ENCODE measurements at places on chromosomes 7 and 10.

GRCh38 chr7:92489634-92490033 is 11.9 kb upstream of the ERVW-1 start:
- DNase-seq: no peak

- DNase-seq: no peak
Observed at GRCh38 chr7:73933091-73933490, 72.1 kb downstream of the TMEM270 start.

DNA sequence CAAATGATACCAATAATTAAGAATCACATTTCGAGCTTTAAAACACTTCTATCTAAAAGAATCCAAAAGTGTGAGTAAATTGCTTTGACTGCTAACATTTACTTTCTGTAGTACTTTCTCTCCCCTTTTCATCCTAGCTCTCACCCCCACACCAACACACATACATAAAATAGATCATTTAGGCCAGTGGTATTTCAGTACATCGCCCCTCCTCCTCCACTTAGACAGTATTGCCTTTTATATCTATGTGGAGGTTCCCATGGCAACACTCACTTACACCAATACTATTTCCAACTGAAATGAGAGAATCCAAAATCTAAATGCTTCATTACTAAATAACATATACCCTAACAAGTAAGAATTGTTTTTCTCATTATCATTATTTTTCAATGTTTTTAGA is 58.9 kb downstream of the HIBADH start:
- DNase-seq: no peak

GRCh38 chr7:65449505-65449852 is 75.8 kb downstream of the ZNF92 start:
- no peak for DNase-seq

DNA sequence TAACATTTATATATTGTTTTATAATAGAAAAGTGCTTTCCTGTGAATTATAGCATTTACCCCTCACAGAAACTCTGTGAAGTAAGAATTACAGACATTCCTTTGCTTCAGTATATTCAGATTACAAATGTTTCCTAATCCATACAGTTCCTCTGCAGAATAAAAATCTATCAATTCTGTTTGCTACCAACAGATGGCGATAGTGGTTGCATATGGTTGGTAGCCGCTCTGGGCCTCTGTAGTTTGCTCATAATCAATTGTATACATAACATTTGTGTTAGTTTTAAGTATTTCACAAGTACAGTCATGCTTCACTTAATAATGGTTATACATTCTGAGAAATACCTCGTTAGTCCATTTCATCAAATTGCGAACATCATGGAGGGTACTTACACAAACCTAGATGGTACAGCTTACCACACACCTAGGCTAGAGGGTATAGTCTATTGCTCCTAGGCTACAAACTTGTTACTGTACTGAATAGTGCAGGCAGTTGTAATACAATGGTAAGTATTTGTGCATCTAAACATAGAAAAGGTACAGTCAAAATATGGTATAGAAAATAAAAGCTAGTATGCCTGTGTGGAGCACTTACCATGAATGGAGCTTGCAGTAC is 94.4 kb upstream of the STEAP4 start:
- no peak for DNase-seq

DNA sequence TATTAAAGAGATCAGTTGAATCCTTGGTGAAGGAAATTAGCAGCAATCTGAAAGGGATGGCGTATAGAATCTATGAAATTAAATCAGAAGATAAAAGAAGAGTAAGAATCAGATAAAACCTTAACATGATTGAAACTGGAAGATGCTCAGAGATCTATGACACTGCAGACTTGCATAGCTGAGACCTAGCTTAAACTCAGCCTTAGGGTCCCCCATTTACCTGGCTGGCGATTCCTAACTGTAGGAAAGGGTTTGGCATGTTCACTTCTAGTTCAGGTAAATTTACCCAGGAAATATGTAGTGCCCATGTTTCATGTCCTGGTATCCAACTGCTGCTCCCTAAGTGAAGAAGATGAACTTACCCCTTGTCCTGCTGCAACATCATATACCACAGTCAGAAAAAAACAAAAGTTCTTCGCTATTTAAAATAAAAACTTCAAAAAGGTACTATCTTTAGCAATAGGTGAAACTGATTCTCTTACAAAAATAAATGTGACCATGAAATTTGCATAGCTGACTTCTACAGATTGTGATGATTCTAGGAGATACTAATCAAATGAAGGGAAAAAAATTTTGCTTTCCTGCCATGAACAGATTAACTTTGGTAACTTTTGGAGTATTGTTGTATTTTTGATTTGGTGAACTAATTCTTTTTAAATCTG is 47.8 kb upstream of the TMEM243 start:
- no peak for DNase-seq

GRCh38 chr10:65907199-65907712 is 1018.6 kb upstream of the LRRTM3 start:
- DNase-seq: no peak

- no peak for DNase-seq
Observed at GRCh38 chr7:26103596-26103995, 48.4 kb upstream of the NFE2L3 start.

DNA sequence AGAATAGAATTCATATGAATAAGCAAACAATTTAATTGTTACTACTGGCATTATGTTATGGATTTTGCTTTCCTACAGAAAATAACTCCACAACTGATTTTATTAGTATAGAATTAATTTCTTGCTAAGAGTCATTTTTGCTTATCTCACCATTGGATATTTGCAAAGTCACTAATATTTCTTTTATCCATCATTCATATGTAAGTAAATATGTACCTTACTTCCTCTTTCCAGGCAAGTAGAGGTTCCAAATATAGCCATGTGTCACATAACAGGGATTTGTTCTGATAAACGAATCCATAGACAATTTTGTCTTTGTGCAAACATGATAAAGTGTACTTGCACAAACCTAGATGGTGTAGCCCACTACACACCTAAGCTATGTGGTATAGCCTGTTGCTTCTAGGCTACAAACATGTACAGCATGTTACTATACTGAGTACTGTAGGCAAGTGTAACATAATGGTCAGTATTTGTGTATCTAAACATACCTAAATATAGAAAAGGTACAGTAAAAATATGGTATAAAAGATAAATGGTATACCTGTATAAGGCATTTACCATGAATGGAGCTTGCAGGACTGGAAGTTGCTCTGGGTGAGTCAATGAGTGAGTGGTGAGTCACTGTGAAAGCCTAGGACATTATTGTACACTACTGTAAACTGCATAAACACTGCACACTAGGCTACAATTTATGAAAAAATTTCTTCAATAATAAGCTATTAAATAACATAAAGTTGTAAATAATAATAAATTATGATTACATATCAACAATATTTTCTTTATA is 18.3 kb downstream of the KLLN start:
- DNase-seq: no peak

DNA sequence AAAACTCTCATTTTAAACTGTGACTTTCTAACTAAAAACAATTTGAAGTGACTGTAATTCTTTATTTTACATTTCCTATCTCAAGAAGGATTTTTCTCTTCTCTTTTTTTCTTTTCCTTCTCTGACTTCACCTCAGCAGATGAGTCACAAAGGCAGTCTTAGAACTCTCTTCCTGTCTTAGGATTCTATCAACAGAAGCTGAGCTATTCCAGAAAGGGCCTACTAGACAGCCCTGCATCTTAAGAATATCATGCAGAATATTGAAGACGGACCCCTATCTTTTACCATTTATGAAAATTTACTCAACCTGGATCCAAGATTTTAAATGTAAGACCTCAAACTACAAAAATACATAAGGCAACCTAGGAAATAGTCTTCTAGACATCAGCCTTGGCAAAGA is 365.7 kb upstream of the SEMA3C start:
- DNase-seq: no peak

DNA sequence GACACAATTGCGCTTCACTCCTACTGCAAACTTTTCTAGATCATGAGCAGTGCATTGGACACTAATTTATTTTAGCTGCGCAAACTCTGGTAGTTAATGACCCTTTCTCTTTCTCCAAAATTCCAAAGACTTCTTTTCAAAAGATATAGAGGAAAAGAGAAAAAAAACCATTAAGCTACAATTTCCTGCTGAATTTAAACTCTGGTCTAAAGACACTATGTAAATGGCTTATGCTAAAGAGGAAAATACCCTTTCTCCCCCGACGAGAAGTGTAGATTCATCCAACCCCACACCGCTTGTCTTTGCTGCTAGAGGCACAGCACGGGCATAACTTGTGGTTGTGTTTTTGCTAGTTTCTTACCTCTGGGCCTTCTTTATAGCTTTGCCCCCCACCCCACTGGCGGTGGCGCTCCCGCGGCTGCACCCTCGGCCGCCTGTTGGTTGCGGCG is 84.1 kb downstream of the SNX10 start:
- DNase-seq: peak; percentile 24

DNA sequence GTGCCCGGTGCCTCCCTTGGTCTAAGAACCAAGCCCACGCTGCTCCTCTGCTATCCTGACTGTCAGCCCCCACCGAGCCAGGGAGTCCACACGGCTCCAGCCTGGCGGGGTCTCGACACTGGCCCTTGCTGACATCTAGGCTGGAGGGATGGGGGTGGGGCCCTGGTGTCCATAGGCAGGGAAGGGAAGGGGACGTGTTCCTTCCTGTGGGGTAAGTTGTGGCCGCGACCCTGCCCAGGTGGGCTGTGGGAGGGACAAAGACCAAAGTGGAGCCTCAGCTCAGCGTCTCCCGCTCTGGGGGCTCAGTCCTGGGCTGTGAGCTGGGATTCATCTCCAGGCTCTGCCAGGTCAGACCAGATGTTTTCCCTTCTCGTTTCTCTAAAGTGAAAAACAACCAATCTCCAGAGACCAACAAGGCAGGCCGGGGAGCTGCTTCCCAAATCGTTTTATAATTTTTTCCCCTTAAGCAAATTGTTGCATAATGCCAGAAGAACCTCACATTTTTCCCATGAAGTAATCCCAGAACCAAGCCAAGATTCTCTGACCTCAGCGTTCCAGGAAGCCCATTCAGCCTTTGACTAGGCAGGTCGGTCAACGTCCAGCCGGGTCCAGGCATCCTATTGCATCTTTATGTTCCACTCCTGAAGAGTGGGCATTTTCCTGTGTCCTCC is 101.2 kb downstream of the RGS10 start:
- DNase-seq: no peak

DNA sequence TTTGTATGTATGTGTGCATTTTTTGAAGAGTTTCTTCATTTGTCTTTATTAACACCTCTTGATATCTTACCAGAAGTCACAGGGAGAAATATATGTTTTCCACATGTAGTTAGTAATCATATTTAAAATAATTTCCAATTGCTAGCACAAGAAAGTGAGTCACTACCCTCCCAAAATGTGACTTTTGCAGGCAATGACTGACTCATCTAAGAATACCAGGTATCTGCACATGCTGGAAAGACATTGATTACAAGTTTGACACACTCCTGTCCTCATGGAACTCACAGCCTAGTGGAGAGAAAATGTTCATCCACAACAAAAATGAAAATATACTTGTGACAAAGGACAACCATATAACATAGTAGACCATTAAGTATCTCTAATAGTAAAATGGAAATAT is 82.9 kb downstream of the SEMA3D start:
- no peak for DNase-seq

DNA sequence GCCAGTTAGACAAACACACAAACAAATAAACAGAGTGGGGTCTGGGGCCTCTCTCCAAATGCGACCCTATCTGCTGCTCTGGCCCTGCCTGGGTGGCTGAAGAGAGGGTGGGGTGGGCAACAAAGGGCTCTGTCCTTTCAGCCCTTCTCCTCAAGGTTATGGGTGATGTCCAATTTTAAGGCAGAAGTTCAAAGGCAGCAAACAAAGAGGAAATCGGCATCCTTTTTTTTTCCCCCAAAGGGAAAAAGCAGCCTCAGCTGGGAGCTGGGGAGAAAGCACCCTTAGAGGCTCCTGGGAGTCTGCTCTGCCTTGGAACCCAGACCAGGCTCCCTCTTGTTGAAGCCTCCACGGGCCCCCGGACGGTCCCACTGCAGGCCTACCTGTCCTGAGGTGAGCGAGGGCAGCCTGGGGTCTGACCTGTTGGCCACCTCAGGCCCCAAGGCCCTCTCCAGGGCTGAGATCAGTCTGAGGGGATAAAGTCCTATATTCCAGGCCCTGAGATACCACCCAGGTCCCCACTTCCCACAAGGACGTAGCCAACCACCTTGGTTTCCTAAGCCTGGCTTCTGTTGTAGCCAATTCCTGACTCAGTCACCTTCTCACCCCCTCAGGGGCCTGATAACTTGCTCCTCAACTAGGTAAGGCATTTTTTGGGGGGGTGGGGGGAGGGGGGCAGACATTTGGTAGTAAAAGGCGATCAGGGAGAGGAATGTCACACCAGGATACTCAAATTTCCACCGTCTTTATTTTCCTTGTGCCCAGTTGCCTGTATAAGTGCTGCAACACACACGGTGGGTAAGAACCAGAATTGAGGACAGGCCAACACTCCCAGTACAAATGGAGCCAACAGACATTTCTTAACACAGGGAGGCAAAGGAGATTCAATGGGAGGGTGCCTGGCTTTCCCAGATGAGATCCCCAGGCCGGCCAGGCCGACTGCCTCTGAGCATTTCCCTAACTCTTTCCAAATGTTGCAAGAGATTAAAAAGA is 4.3 kb downstream of the HOXA11 start:
- DNase-seq: no peak

DNA sequence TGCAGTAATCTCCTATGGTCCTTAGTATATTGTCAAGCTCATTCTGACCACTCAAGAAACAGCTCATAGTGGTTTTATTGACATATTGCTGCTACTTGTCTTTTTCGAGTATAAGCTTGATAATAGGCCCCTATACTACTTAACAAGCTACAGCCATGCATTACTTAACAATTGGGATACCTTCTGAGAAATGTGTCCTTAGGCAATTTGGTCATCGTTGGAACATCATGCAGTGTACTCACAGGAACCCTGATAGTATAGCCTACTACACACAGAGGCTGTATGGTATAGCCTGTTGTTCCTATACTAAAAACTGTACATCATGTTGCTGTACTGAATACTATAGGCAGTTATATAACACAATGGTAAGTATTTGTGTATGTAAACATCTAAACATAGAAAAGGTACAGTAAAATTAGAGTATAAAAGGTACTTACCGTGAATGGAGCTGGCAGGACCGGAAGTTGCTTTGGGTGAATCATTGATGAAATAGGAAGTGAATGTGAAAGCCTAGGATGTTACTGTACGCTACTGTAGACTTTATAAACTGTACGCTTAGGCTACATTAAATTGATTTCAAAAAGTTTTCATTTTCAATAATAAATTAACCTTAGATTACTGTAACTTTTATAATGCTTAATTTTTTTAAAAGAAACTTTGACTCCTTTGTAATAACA is 160.9 kb downstream of the LRRC4 start:
- no peak for DNase-seq

- DNase-seq: no peak
Observed at GRCh38 chr10:7314170-7314569, 96.7 kb downstream of the SFMBT2 start.

GRCh38 chr7:94375691-94376090 is 19.0 kb upstream of the COL1A2 start:
- no peak for DNase-seq

- DNase-seq: no peak
Observed at GRCh38 chr7:74293577-74293908, 4.3 kb downstream of the CLIP2 start.

- no peak for DNase-seq
Observed at GRCh38 chr7:47394751-47395252, 187.1 kb downstream of the TNS3 start.

- no peak for DNase-seq
Observed at GRCh38 chr10:72244573-72245038, 28.5 kb upstream of the ASCC1 start.

- DNase-seq: no peak
Observed at GRCh38 chr7:50389961-50390360, 60.2 kb downstream of the FIGNL1 start.

GRCh38 chr10:72709041-72709440 is 17.1 kb downstream of the MCU start:
- DNase-seq: no peak

GRCh38 chr7:44398953-44399574 is 73.7 kb upstream of the CAMK2B start:
- DNase-seq: peak; percentile 75
